ENCODE measurements at places on chromosomes 12 and 14. TPM values are rescaled to one million over a fixed set of nuclear protein-coding genes. Genes with fewer than 3 reads are reported as not detected.

DNA sequence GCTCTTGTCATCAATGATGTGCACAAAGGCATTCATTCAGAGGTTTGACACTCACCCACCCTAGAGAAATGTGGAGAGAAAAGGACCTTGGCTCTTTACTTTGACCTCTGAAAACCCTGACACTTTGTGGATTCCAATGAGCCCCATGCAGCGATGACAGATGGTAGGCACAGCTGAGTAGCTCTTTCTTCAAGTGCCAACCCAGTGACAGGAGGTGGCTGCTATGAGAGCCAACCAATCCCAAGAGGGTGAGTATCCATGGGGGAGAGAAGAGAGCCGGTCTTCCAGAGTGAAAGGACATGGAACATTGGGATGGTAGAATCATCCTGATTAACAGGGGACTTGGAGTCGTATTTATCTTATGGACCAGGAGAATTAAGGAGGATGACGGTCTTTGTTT lies 17.8 kb downstream of the SLC8A3 start:
- DNase-seq, result no peak

DNA sequence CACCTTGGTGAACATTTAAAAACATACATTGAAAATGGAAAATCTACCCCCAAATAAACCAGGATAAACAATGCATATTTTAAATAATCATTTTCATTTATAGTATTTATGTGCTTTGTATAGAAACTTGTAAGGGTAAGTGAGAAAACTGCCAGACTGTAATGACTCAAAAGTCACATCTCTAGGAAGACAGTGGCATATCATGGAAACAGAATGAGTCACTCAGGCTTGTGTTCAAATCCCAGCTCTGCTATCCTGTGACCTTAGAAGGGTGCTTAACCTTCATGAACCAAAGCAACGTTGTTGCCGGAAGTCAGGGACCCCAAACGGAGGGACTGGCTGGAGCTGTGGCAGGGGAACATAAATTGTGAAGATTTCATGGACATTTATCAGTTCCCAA lies 142.7 kb downstream of the CEP128 start:
- no peak for DNase-seq

The HOXC12 gene
- not detected for total RNA-seq

- DNase-seq, result peak; percentile 14
Observed at GRCh38 chr12:2794191-2794735, 507 bp upstream of the FKBP4 start.

- DNase-seq, result no peak
Observed at GRCh38 chr14:105432657-105433056, 13.0 kb downstream of the MTA1 start.

Measured in HFFc6 (cell line).